Brain microvascular endothelial cell (primary cell): ENCODE measurements at places on chromosomes 12 and 14.
A peak's percentile ranks its signal among the peaks of the same experiment; 100 is the strongest.

- no peak for DNase-seq
Observed at GRCh38 chr12:102543494-102544485, 63.4 kb upstream of the IGF1 start.

- peak; percentile 66 for DNase-seq
Observed at GRCh38 chr12:27627123-27627852, 69.0 kb upstream of the REP15 start.

DNA sequence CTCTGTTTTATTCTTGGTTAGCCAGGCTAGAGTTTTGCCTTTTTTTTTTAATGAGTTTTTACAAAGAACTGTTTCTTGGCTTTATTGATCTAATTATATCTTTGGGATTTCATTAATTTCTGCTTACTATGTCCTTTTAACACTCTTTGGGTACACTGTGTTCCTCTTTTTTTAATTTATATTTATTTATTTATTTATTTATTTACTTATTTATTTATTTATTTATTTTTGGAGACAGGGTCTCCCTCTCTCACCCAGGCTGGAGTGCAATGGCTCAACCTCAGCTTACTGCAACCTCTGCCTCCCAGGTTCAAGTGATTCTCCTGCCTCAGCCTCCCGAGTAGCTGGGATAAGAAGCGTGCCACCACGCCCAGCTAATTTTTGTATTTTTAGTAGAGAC is 15.1 kb upstream of the MARK3 start:
- DNase-seq = no peak

- DNase-seq = peak; percentile 77
Observed at GRCh38 chr12:64221651-64222008, 466 bp downstream of the KICS2 start.

GRCh38 chr12:69129564-69129963 is 109.8 kb upstream of the CPSF6 start:
- DNase-seq = no peak

DNA sequence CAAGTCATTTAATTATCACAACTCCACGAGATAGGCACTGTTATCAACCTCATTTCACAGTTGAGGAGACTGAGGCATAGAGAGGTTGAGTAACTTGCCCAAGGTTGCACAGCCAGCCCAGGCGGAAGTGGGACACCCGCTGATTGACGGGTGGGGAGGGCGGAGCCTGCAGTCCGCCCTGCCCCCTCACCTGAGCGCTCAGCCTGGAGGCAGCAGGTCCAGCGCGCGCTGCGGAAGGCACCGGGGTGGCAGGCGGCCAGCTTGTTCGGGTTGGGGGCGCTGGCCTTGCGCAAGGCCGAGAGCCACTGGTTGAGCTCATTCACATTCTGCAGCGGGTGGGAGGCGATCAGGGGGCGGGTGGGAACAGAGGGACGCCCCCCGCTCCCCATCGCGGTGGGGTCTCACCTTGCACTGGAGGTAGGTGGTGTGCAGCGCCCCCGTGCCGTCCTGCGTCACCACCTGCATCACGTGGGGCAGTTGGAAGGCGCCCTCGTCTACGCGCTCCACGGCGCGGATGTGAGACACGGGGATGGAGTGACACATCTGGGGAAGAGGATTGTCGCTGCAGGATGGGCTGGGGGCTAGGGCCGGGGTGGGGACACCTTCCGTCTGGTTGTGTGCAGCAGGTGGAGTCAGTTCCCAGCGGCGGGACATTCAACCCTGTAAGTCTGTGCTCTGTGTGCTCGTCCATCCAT is 31.7 kb downstream of the RASAL1 start:
- no peak for DNase-seq

GRCh38 chr12:105279460-105280056 is 43.6 kb upstream of the APPL2 start:
- DNase-seq = peak; percentile 21

DNA sequence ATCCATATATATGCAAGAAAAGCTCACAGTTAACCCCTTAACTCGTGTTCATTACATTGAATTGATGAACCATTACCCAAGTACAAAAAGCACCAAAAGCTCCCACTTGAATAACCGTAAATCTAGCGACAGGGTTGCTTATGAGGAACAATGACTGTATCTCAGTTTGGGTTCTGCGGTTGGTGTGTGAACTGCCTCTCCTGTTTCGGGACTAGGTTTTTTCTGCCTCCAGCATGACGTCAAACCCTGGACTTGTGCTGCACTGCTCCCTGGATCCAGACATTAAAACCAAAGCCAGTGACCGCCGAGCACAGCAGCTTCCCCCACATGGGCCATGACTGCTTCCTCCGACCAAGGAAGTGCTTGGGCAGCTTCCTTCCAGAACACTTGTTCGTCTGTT is 77.7 kb downstream of the SETD3 start:
- no peak for DNase-seq

DNA sequence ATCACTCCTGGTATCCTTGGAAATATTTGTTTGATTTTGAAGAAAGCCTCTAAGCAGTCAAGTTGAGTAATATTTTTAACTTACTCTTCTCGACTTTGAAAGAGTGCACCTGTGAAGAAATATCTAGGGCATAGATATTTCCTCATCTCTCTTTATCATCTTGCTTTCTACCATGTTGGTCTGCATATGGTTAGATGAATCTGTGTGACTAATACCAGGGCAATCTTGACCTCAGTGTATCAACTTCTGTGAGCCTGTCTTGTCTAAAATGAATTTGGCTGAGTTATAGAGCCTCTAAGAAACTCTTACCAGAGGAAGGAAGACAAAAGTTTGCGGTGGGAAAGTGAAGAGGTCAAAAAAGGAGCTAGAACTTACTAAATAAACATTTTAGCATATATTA is 68.4 kb downstream of the SYT1 start:
- DNase-seq = no peak

DNA sequence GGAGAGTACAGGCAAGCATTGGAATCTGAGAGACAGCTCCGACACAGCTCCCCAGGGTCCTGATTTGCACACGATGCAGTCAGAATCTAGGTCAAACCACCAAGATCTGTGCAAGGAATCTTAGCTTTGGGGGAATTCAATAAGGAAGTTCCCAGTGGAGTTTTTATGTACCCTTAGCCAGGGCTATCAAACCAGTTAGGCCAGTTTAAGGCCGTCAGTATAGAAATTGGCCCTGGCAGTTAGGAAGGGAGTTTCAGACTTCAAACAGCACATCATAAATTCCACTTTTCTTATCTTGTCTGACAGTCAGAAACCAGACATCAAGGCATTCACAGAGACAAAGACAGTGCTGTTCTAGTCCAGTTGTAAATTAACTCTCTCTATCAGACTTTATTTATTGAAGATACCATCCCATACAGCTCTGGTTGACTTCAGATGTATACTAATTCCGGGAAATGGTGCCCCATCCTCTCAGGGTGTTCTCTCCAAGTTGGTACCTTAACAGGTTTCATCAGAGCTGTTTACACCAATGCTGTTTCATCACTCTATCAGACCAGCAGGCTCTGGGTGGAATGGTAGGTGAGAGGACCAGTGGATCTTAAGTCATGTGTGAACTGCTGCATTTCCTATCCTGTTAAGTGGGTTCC is 157.5 kb upstream of the ATF7IP start:
- no peak for DNase-seq

GRCh38 chr12:2629051-2629450 is 165.7 kb upstream of the FKBP4 start:
- no peak for DNase-seq

DNA sequence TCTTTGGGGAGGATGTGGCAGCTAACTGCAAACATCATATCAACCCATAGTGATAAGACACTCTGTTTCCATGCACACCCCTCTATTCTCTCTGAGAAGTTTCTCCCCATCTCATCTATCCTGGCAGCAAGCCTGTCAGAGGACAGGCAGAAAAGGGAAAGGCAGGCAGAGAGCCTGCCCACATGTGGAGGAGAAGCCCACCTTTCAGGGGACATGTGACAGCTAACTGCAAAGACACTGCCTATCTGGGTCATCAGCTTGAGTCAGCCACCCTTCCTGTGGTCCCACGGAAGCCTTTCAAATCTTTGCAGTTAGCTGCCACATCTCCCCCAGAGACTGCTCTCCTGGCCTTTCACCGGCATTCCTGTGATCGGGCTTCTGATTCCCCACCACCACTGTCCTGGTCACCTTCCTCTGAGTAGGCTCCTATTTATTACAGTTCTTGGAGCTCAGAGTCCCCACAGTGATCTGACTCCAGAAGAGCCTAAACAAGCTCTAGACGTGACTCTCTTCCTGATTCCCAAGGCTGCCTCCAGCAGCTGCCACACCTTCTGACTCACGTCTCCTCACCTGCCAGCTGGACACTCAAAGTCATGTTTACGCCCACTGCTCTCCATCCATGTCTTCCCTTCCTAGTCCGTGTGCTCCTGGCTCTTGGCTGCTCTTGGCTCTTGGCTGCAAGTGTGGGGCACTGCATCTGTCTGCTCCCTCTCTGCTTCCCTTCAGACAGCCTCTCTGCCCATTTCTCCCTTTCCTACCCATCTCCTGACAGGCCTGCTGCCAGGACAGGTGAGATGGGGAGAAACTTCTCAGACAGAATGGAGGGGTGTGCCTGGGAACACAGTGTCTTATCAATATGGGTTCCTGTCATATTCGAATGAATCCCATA is 7.5 kb upstream of the KRT1 start:
- DNase-seq = no peak

DNA sequence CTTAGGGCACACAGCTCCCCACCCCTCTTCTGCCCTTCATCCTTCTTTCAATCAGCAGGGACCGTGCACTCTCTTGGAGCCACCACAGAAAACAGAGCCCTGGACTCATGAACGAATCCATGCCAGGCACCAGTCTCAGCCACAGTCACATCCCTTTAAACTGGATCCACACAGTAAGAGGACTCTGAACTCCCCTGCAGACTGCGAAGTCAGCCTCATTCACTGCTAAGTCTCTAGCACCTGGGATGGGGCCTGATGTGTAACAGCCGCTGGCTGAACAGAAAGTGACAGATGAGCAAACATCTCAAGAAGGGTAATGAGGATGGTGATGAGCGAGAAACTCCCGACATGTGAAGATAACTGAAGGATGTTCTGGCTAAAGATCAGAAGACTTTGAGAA is 45.8 kb upstream of the IQSEC3 start:
- DNase-seq = no peak

- no peak for DNase-seq
Observed at GRCh38 chr12:71269281-71269598, 111.4 kb upstream of the TSPAN8 start.

DNA sequence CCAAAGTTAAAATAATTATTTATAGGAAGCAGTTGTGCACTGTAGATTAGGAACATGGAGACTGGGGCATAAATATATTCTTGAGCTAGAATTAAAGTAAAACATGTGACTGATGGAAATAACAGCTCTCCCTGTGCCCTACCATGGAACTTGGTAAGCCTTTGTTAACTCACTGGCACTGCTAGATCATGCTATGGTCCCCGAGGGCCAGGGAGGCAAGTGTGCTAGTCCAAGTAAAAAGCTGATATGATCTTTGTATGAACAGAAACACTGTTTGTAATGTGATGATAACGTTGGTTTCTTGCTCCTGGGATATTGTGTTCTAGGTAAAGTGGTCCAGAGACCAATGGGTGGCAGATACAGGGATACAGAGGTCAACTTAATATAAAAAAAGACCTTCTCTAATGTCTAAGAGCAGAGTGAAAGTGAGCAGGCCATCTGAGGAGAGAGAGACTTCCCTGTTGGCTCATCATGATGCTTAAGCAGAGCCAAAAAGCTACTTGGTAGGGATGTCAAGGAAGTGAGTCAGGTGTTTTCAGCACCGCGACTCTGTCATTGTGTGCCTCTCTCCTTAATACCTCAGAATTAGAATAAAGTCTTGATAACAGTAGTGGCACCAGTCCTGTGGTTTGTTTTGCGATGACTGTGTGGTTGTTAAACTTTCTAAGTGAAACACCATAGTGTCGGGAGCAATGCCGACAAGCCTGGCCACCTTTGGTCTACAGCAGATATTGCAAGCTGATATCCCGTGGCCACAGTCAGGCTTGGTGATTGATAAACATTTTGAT is 27.6 kb downstream of the BICD1 start:
- peak; percentile 28 for DNase-seq

GRCh38 chr14:96264853-96265252 is 8.8 kb downstream of the BDKRB1 start:
- peak; percentile 39 for DNase-seq

- no peak for DNase-seq
Observed at GRCh38 chr14:91048265-91048664, 12.2 kb downstream of the RPS6KA5 start.

DNA sequence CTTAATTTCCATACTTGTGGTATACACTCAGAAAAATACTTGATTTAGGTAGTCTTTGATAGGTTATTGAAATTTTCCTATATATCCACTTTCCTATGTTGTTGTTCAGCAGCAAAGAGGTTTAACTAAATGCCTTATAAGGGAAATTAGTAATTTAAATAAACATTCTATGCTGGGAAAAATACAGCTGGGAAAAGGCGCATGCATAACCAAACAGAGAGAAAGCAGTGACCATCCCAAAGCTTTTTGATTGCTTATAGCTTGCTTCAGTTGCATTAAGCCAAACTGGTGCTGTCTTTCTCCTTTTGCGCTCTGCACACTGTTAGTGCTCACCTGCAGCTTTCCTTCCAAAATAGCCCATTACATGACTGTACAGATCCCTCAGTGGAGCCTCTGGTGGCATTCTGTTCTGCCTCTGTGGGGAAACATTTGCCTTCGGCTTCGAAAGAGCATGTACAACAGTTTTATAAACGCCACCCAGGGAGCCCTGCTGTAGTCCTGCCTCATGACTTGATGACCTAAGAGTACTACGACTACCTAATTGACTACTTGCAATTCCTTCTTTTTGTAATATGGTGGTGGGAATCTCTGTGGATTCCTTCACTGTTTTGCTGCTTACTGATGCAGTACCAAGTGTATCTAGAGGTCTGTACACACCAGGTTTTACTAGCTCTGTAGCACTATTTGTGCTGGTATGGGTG is 120.8 kb downstream of the RALGAPA1 start:
- no peak for DNase-seq

GRCh38 chr12:73057428-73057827 is 785.3 kb downstream of the TRHDE start:
- no peak for DNase-seq

DNA sequence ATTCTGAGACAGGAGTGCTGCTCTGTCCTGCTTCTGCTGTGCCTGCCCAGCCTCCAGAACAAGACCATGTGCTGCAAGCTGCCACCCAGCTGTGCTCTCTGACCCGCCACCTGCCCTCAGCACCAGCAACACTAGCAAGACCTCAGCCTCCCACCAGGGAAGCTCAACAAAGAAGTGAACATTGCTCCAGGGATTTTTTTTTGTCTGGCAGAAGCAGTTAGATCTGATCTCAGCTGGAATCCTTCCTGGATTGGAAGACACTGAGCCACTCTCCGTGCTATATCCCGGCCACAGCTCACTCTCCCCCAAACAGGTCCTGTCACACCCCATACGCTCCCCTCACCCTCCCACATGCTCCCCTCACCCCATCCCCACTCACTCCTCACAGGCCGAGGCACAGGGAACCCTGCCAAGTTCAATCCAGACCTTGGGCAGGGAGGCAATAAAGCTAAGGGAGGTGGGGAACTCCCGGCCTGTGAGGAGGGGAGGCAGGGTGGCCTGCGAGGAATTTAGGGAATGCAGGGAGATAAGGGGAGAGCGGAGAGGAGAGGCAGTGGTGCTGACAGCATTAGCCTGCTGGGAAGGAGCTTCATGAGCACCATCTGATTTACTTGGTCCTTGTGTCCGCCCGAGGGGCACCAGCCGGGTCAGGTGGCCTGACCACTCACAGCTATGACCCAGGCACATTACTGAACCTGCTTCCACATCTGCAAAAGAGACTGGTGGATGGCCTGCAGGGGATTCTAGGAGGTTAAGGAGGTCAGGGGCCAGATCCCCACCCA is 29.7 kb downstream of the CCDC85C start:
- DNase-seq = peak; percentile 55
